ENCODE measurements at places on chromosomes 3 and 15.
A peak's percentile ranks its signal among the peaks of the same experiment; 100 is the strongest.

DNA sequence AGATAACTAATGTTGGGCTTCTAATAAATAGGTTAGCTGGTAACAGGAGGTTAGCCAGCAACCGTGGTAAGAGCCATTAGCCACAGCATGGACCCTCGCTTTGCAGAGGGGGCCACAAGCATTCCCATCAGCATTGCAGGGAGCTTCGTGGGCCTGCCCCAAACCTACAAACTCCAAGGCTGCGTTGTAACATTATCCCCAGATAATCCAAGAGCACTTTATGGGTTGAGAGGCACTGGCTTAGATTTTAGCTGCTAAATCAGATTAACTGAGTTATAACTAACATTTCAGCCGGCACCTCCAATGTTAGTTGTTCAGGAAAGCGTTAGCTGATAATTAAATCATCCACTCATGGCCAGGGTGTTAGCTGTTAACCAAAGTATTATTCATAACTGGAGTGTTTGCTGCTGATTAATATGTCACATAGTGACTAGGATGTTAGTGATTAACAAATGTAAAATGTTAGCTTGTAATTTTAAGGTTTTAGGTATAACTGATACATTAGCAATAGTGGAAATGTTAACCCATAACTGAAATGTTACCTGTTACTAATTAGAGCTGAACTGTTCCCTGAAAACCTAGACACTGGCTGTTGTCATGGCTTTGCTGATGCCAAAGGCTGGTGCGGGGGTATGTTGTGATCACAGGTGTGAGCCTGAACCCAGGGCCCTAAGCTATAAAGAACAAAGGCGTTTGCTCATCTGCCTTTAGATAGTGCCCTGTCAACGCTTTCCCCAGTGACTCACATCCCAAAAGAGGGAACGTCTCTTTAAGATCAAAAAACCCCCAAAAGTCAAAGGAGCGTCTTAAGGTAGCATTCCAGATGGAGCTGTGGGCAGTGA is 56.2 kb downstream of the SLC6A6 start:
- no peak for DNase-seq

- no peak for DNase-seq
Measured at GRCh38 chr3:9244495-9245183, 4.8 kb downstream of the SRGAP3 start.

- DNase-seq, result peak; percentile 75
Measured at GRCh38 chr3:71130471-71131374, 452.8 kb downstream of the FOXP1 start.

GRCh38 chr3:14295801-14296200 is 106.6 kb upstream of the SLC6A6 start:
- DNase-seq, result no peak

DNA sequence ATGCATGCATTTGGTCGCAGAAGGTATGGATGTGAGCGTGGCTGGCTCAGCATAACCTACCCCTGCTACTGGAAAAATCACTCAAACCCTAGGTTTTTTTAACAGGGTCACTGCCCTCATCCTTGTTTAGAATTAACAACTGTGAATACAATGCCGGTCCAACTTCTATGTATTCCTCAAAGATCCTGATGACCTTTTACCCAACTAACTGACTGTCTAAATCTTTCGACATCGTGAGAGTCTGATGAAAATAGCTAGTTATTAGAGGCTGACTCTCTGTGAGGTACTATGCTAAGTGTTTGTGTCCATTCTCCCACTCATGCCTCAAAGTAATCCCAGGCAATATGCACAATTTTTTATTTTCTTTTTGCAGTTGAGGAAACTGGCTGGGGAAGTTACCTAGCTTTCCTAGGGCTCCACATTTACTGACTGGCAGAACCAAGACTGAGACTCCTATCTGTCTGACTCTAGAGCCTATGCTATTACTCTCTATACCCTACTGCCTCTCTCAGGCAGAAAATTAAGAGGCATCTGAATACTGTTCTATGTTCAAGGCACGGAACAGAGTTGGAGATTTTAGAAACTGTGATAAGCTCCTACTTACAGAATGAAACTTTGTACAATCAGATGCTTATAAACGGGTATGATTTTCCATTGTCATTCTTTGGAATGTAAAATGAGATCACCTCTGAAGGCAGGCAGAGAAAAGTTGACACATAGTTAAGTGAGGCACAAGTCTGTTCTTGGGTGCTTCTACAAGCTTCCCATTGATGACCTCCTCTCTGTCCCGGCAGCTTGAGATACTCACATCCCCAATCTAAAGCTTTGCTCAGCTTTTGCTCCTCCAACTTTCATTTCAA is 56.4 kb downstream of the FILIP1L start:
- DNase-seq, result no peak

- DNase-seq, result no peak
Measured at GRCh38 chr15:65824941-65825544, 33.0 kb upstream of the DENND4A start.

- DNase-seq, result no peak
Measured at GRCh38 chr15:27672537-27672936, 426.6 kb downstream of the OCA2 start.

- no peak for DNase-seq
Measured at GRCh38 chr15:96285729-96286254, 44.7 kb upstream of the NR2F2 start.

DNA sequence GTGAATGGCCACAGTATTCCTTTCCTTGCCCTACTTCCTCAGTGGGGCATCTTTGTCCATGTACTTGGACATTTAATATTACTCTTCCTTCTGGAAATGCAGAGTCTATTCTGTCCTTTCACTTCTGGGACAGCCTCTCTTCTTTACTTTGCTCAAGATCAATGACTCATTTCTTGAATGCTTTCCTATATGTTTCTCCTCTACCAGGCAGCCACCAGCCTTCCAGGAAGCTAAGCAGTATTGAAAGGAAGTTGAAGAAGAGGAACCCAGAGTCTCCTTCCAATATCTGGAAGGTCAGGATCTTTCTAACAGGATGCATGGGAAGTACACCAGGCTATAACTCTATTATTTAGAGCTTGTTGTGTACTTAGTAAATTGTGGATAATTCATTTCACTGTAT is 182.8 kb downstream of the CD47 start:
- no peak for DNase-seq

GRCh38 chr15:39125226-39125625 is 455.7 kb upstream of the THBS1 start:
- DNase-seq, result no peak
